ENCODE measurements at places on chromosomes 4 and X.

DNA sequence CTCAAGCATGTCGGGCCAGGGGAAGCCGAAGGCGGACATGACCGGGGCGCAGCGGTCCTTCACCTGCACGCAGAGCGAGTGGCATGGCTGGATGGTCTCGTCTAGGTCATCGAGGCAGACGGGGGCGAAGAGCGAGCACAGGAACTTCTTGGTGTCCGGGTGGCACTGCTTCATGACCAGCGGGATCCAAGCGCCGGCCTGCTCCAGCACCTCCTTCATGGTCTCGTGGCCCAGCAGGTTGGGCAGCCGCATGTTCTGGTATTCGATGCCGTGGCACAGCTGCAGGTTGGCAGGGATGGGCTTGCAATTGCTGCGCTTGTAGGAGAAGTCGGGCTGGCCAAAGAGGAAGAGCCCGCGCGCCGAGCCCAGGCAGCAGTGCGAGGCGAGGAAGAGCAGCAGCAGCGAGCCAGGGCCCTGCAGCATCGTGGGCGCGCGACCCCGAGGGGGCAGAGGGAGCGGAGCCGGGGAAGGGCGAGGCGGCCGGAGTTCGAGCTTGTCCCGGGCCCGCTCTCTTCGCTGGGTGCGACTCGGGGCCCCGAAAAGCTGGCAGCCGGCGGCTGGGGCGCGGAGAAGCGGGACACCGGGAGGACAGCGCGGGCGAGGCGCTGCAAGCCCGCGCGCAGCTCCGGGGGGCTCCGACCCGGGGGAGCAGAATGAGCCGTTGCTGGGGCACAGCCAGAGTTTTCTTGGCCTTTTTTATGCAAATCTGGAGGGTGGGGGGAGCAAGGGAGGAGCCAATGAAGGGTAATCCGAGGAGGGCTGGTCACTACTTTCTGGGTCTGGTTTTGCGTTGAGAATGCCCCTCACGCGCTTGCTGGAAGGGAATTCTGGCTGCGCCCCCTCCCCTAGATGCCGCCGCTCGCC lies at the start of gene SFRP2:
SFRP2 (minus strand) TSS at position 671 of the 864 bp plus-strand sequence; CDS start at position 423, 248 bp downstream.
- DNase-seq = peak; percentile 36

- no peak for DNase-seq
Observed at GRCh38 chr4:33628296-33628695, 2616.0 kb downstream of the ARAP2 start.

- no peak for DNase-seq
Observed at GRCh38 chr4:163679189-163679588, 184.7 kb downstream of the TMA16 start.

GRCh38 chr4:68272380-68272779 lies 26.9 kb upstream of the TMPRSS11B start:
- no peak for DNase-seq

DNA sequence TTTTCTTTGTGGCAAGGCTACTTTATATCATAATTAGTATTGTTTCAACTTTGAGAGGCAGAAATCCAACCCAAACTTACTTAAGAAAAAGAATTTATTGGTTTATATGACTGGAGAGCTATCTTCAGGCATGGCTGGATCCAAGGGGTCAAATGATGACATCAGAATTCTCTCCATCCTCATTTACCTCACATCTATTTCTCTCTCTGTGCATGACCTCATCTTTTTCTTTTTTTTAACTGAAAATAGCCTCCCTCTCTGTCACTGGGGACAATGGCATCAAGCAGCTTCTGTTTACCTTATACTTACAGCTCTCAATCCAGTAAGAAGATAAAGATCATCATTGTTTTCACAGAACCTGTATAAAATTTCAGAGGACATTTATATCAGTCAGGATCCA lies 12.0 kb upstream of the EXOC1L start:
- DNase-seq = no peak

GRCh38 chr4:85598936-85599335 lies 124.0 kb downstream of the ARHGAP24 start:
- no peak for DNase-seq

DNA sequence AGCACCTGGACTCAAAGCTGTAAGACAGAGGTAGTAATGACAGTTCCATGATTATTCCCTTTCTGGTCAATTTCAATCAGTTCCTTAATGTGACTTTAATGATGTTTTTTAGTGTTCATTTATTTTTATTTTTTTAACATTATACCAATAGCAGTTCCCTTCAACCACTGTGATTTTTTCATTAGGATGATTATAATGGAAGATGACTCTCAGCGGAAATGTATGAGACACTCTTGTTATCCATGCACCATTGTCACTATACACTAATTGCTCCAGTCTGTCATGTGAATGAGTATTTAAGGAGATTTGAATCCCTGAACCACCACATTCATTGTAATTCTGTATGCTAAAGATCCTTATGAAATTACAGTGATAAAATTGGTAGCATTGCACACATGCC lies 2102.3 kb upstream of the AGA start:
- DNase-seq = no peak

- no peak for DNase-seq
Observed at GRCh38 chr4:165398570-165398969, 19.8 kb downstream of the CPE start.

- DNase-seq = no peak
Observed at GRCh38 chr4:175678451-175678850, 133.6 kb downstream of the GPM6A start.

GRCh38 chr4:8260656-8261111 lies 8.9 kb upstream of the HTRA3 start:
- DNase-seq = no peak

- no peak for DNase-seq
Observed at GRCh38 chrX:44043496-44043895, 70.3 kb upstream of the NDP start.

DNA sequence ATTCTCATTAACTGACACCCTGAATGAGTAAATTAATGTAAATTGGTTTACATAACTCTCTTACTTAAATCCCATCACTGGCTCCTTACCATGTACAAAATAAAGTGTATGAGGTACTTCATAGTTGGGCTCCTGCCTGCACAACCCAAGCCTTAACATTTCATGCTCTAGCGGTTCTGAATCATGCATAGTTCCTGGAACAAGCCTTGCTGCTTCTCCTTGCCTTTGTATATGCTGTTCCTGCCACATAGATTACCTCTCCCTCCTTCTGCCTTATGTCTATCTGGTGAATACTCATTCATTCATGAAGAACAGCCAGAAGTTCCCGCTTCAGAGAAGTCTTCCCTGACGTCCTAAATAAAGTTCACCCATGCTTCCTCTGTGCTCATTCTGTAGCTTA lies 594.7 kb downstream of the SMARCA1 start:
- no peak for DNase-seq

DNA sequence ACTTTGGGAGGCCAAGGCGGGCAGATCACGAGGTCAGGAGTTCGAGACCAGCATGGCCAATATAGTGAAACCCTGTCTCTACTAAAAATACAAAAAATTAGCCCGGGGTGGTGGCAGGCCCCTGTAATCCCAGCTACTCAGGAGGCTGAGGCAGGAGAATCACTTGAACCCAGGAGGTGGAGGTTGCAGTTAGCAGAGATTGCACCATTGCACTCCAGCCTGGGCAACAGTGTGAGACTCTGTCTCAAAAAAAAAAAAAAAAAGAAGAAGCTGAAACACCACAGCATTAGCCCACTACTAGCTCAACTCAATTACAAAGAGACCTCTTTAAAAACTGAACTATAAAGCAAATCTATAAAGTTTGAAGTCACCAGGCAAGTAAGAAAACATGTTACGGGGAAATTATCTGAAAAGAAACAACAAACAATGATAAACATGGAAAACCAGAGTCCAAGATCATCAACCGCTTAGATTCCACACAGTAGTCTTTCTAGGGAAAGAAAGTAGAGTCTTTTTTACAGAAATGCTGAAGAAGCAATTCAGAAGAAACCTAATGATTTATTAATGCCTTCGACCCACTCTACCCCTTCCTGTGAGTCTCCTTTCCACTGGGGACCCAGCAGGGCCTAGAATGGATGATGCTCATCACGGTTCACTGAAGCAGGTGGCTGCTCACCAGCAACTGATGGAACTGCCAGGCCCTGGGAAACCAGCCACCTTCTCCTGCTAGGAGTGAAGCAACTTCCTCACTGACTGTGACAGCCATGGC lies 6.6 kb downstream of the SAT1 start:
- no peak for DNase-seq

DNA sequence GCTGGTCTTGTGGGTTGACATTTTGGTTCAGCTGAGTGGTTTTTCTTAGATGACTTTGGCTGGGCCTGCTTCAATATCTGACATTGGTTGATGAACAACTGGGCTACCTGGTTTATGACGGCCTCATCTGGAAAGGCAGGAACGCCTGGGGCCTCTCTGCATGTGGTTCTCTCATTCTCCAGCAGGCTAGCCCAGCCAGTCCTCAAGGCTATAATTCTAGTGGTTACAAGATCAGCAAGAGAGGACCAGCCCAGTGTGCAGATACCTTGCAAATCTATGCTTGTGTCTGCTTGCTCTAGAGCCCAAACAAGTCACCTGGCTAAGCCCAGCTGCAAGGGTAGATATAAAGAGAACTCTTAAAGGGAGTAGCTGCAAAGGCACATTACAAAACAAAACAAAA lies 214.2 kb upstream of the PUDP start:
- DNase-seq = no peak

DNA sequence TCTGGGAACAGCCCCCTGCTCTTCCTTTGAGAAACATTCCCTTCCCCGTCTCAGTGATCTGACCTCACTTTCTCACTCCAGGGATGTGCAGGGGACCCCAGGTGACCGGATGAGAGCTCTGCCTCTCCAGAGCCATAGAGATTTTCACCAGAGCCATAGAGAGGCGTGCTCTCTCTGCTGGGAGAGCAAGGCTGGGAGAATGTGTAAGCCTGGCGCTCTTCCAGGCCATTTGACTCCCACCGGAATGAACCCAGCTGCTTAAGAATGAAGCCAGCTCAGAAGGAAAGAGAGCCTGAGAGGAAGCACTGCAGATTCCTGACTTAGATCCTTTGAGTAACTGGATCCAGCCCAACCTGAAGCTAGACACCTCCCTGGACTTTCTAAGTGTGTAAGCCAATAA lies 106.4 kb downstream of the DHX15 start:
- no peak for DNase-seq

- DNase-seq = no peak
Observed at GRCh38 chr4:186068581-186069348, at the start of gene TLR3. Gene TLR3, plus strand, starts transcription at chr4:186069156. Its CDS starts 7,464 bp downstream, at chr4:186076620.

DNA sequence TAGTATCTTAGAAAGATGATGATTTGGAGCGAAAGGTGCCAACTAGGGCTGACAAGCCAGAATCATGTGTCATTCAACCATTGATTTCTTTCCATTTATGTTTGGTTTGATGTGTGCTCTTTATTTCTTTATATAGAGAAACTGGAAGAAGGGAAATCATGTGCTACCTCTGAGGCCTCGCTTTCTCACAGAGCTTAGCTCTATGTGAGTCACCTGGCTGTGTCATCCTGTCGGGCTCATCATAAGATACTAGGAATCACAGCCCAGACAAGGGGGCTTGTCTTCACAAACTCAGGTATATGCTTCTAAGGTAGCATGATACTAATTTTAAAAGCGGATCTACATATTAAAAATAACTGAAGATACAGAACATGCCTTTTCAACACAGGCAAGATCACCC lies 81.7 kb upstream of the GPM6B start:
- DNase-seq = no peak

- no peak for DNase-seq
Observed at GRCh38 chrX:140971099-140971795, 31.1 kb upstream of the SPANXB1 start.
